Pons (tissue), 1 donor: ENCODE measurements at places on chromosomes 4 and X.

DNA sequence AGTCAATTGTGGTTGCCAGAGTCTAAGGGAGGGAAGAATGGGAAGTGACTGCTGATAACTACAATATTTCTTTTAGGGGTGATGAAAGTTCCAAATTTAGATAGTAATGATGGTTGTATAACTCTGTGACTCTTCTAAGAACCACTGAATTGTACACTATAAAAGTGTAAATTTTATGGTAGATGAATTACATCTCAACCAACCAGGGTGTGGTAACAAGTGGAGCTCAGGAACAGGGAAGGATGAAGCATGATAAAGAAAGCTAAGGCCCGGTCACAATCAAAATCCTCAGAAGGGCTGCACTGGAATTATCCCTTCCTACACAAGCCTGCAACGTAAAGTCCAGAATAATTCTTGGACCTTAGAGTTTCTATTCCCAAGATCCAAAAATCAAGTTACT is 143.2 kb downstream of the PPARGC1A start:
- no peak for DNase-seq

GRCh38 chr4:129326571-129327460 is 230.9 kb downstream of the C4orf33 start:
- DNase-seq, result no peak

DNA sequence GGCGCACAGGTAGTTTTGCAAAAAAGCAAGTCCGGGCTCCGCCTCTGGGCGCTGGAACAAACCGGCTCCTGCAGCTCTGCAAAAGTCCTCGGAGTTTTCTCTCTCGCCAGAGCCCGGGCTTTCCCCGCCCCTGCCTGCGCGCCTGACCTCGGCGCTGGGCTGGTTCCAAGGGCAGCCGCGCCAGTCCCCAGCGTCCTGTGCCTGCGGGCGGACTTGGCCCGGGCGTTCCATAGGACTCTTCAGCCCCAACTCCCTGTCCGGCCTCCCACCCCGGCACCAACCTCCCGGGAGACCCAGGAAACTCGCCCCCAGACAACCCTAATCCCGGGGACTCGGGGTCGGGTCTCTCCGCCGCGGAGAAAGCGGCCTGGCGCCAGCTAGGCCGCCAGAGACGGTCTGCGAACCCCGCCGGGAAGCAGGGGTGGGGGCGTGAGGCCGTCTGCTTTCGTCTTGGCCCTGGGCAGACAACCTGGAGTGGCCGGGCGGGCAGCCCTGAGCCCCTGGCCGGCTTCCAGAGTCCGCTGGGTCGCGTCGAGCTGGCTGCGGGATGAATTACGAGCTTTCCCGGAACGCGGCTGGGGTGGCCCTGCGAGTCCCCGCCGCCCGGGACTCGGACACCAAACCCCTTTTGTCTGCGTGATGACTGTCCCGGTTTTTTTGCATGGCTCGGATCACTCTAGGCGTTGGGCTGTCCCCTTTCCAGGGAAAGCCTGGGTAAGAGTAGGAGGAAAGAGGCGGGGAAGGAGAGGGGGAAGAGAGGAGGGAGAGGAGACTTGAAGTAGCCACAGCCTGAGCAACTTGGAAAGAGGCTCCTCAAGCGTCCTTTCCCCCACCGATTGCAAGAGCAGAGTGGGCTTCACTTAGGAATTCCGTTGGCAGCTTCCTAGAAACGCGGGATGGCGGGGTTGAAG is 916 bp downstream of the MXRA5 start:
- no peak for DNase-seq

DNA sequence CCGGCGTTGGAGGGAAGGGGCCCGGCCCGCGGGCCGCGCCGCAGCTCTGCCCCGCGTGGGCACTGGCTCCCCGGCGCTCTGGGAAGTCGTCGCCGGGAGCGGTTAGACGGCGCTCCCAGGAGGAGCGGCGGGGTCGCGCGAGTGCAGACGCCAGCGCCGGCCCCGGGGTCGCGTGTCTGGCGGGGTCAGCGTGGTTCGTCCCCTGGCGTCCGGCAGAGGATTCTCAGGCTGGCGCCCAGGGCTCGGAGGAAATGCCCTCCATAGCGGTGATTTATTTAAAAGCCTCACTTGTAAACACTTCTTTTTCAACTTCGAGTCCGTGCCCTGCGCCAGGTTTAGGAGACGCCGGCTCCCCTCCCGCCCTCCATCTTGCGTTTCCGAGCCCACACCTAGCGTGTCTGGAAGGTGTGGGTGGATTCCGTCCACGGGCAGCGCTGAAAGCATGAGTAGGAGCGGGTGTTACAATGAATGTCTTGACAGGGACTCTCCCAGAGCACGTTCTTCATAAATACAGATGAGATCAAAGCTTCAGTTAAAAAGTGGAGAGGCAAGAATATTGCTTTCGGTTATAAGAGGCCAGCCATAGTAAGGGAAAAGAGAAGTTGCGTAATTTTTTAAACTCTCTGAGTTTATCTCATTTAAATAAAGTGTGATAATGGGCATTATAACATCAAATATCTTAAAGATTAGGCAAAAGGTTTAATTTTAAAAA is 692 bp downstream of the FAM241A start:
- peak; percentile 58 for DNase-seq

- no peak for DNase-seq
These were observed 49.2 kb downstream of the STPG2 start for GRCh38 chr4:98094118-98094517.

DNA sequence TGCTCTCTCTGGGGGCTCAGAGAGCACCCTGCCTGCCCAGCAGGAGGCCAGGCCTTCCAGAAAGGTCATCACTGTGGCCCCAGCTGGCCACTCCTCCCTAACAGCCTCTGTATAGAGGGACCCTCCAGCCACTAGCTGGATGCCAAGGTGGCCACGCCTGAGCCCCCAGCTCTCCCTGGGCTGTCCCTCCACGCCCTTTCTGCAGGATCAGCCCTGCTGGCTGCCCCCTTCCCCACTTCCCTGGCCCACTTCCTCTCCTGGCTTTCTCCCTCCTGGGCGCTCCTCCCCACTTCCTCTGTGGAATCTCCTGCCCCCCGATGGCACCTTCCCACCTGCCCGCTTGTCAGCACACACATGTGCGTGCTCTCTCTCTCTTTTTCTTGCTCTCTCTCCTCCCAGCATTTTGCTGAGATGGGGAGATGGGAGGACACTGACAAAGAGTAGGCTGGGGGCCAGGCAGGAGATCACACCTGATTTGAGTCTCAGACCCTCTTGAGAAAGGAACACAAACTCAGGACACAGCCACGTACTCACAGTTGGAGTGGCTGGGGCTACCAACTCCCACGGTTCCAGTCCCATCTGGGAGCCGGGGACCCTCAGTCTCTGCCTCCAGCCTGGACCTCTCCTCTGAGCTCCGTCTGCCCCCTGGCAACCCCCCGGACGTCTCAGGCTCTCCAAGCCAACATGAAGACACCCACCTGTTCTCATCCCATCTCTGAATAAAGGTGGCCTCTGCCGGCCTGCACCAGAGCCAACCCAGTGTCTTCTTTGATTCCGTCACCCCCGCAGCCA is 62.1 kb upstream of the AFAP1 start:
- no peak for DNase-seq

DNA sequence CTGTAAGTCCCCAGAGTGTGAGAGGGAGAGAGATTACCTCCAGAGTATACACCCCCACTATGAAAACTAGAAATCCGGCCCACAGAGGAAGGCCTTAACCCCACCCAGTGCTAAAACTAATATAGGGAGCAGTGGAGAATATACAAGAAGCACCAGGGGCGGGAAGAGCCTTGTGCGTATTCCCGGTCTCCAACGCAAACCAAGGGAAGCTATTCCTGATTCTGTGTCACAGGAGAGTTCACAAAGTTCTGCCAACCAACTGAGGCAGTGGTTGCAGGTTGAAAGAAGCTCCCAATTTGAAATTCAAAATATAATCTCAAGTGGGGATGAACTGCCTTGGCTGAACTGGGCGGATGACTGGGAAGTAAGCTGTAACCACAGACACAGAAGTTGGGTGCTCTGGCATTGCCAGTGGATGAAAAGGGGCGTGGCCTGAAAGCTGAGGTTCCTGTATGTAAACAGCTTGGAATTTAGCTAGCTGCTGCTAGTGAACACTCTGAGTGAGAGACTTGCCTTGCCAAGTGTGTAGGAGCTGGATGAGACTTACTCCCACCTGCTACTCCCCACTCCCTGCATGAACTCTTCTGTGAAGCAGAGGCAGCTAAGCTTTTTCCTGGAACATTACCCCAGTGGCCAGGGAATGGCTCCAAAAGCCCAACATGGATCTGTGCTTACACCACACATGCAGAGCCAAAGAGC is 32.7 kb downstream of the ELF2 start:
- DNase-seq, result no peak
